Psoas muscle (tissue), 8 donors: ENCODE measurements at places on chromosomes 1 and 21. TPM values are rescaled to one million over a fixed set of nuclear protein-coding genes. Genes with fewer than 3 reads are reported as not detected.

DNA sequence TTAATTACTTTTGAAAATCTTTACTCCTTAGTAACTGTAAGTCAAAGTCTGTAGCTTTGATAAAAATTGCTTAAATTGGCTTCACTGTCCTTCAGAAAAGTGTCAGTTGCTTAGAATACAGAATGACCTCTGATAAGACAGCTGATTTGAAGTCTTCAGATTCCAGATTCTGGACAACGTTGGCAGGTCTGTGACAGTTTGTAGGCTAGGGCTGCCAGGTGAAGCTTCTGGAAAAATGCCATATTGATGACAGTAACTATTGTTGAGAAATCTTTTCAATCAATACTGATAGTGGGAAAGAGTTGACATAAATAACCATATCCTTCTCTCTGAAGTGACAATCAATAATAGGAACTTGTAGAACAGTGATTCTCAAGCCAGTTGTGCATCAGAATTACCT lies 41.3 kb downstream of the RPAP2 start:
- H3K4me3 ChIP-seq = no peak overlapping the region
- H3K27ac ChIP-seq = no peak overlapping the region
- H3K4me1 ChIP-seq = no peaks in the 10 kb centered on the region
- peaks cover 50% of the 10 kb centered on the region for H3K36me3 ChIP-seq

DNA sequence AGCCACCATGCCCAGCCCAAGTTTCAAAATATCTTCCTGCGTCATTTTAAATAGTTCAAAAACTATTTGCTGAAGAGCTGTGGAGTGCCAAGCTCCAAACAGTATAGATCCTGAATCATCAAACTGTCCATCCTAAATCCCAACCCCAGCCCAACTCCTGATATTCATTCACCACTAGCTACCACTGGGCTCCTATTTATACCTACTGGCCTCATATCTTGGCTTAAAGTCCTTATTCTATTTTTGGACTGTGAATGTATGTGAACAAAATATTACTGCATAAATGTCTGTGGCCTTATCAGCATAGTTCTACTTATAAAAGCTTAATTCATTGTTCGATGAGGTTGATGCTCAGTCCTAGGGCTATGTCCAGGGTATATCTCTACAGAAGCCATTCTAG lies 5.2 kb upstream of the SCAMP3 start:
- H3K36me3 ChIP-seq = peaks cover 88% of the 10 kb centered on the region
- H3K4me3 ChIP-seq = no peak overlapping the region
- H3K4me1 ChIP-seq = peaks cover 27% of the 10 kb centered on the region
- DNase-seq = no peak

DNA sequence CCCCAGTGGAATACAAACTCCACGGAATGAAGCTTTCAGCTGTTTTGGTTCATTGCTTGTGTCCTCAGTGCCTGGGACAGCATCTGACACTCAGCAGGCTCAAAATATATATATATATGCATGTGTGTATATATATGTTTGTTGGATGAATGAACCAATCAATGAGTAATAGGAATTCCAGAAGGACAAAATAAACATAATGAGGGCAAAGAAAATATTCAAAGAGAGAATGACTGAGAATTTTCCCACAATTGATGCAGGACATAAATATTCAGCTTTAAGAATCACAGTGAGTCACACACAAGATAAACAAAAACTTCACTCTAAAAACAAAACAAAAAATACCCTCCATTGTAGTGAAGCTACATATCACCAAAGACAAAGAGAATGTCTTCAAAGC lies 64.0 kb downstream of the CHD5 start:
- DNase-seq = no peak
- H3K36me3 ChIP-seq = no peaks in the 10 kb centered on the region

DNA sequence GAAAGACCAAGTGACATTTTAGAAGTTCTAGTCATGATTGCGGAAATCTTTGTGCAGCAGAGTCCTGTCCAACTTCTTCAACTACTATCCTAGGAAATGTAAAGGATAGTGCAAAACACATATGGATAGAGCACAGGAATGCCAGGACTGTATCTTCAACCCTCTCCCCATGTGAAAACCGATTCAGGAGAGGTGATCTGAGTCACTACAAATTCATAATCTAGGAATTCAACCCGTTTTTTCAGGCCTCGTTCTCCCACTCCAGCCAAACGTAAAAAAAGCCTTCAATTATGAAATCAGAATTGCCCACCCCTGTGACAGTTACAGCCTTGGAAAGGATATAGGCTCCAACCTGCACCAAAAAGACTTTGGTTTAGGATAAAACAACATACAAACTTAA lies 52.9 kb upstream of the RGS1 start:
- no peak overlapping the region for H3K27ac ChIP-seq
- no peak overlapping the region for H3K4me3 ChIP-seq
- H3K36me3 ChIP-seq = no peaks in the 10 kb centered on the region
- no peak for DNase-seq
- H3K27me3 ChIP-seq = no peaks in the 10 kb centered on the region

DNA sequence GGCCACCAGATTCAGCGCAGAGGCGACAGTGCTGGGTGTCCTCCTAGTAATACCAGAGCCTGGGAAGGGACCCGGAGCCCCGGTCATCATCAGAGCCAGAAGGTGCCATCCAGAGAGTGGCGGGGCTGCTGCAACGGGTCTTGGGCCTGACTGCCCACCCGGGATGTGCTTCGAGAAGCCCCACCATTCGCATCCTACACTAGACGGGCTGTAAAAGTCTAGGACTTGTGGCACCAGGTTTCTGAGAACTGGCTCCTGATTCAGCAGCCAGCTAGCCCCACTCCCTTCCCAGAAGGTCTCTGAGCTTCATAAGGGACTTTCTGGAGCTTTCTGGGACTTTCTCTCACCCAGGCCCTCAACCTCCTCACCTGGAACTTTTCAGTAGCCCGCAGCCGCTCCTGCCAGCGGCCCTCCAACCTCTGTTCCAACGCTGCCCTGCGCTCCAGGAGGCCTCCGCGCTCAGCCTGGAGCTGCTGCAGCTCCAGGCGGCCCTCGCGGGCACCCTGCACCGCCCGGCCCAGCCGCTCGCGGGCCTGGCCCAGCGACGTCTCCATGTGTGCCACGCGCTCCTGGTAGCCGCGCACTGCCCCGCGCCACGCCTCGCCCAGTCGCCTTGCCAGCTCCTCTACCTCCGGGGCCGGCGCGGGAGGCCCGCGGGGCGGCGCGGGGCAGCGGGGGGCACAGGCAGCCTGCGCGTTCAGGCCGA lies 940 bp downstream of the NES start:
- no peak for DNase-seq
- H3K27me3 ChIP-seq = peaks cover 2% of the 10 kb centered on the region
- H3K27ac ChIP-seq = peak overlapping the region; percentile 80
- H3K4me3 ChIP-seq = peak overlapping the region; percentile 74
- peaks cover 43% of the 10 kb centered on the region for H3K4me1 ChIP-seq
- H3K36me3 ChIP-seq = no peaks in the 10 kb centered on the region

GRCh38 chr1:66327588-66327987 lies 206.4 kb upstream of the SGIP1 start:
- no peaks in the 10 kb centered on the region for H3K36me3 ChIP-seq
- H3K27ac ChIP-seq = peak overlapping the region; percentile 95
- no peak overlapping the region for H3K4me3 ChIP-seq
- no peak for DNase-seq
- peaks cover 38% of the 10 kb centered on the region for H3K4me1 ChIP-seq

- DNase-seq = no peak
- no peak overlapping the region for H3K27ac ChIP-seq
- H3K4me1 ChIP-seq = no peaks in the 10 kb centered on the region
- H3K36me3 ChIP-seq = no peaks in the 10 kb centered on the region
Observed at GRCh38 chr1:211684331-211684730, 8.9 kb upstream of the NEK2 start.

DNA sequence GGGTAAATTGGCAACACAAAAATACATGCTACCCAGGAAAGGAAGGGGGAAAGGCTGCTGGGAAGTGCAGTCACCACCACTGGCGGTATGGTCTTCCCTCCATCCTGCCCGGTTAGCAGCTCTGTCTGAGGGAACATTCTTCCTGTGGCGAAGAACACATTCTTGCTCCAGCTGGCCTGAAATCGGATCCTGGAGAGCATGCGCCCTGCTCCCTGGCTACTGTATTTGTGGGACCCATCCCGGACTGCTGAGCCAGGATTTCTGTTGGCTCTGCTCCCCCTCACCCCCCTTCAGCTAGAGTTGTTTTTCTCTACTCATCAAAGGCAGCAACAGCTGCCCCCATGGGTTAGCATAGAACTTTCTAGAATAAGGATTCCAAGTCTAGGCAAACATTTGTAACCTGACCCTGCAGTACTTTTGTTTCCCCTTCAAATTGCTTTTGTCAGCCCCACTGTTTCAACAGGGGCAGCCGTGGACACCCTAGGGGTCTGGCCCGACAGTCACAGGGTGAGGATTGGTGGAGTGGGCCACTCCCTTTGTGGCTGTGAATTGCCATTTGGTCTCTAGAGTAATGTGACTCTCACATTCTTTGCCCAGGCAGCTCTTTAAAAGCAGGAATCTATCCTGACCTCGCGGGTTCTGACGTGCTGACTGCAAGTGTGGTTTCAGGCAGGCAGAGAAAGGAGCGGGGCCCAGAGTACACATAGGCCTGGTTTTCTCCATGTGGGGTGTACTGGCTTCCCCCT lies 157.7 kb downstream of the TOMM20 start:
- peak overlapping the region; percentile 94 for H3K27ac ChIP-seq
- peaks cover 55% of the 10 kb centered on the region for H3K4me1 ChIP-seq
- no peaks in the 10 kb centered on the region for H3K27me3 ChIP-seq
- no peaks in the 10 kb centered on the region for H3K36me3 ChIP-seq
- H3K4me3 ChIP-seq = peak overlapping the region; percentile 59

DNA sequence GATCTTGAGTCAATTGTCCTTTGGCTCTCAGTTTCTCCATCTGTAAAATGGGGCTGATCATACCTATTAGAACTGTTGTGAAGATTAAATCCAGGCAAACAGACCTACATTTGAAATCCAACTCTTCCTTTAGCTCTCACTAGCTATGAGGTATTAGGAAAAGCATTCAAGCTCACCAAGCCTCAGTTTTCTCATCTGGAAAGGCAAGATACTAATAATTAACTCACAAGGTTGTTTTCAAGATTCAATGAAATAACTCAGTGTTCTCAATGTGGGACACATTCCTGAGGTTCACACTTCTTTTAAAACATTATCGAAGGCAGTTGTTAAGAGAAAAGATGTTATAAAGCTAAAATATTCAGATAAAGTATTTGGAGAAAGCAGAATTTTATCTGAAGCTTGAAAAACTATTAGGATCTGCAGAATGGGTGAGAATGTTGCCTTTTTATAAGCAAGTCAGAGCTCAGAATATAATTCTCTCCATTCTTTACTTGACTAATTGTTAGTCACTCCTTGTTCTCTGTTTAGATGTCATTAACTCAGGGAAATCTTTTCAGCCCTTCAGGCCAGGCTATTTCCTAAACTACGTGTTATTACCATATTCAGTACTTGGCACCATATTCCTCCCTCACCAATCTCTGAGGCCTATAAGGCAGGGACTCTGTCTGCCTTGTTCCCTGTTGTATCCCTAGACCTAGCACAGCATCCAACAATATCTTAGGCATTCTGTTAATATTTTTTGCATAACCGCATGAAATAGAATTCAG lies 72.0 kb upstream of the VAV3 start:
- H3K4me1 ChIP-seq = no peaks in the 10 kb centered on the region
- no peak overlapping the region for H3K27ac ChIP-seq
- no peaks in the 10 kb centered on the region for H3K36me3 ChIP-seq
- no peaks in the 10 kb centered on the region for H3K27me3 ChIP-seq
- H3K4me3 ChIP-seq = no peak overlapping the region

DNA sequence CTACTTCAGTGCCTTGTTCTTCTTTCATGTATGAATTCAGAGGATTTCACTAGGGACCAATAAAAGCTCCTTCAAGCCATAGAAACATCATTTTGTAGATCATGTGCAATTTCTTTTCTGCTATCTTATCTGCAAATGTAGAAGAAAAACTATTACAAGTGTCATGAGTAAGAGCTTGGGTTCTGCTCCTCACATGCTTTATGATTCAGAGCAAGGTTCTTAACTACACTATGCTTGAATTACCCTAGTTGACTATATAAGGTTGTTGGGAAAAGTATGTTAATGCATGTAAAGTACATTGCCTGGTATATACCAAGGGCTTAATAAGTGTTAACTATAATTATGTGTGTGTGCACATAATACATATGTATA lies 91.4 kb upstream of the S1PR1 start:
- no peak for DNase-seq
- no peaks in the 10 kb centered on the region for H3K4me1 ChIP-seq
- H3K36me3 ChIP-seq = no peaks in the 10 kb centered on the region
- H3K27ac ChIP-seq = no peak overlapping the region

- no peaks in the 10 kb centered on the region for H3K27me3 ChIP-seq
- H3K4me3 ChIP-seq = no peak overlapping the region
- no peak for DNase-seq
- H3K27ac ChIP-seq = no peak overlapping the region
- no peaks in the 10 kb centered on the region for H3K36me3 ChIP-seq
- peaks cover 7% of the 10 kb centered on the region for H3K4me1 ChIP-seq
Observed at GRCh38 chr1:9075022-9075421, 5.6 kb upstream of the SLC2A5 start.

GRCh38 chr21:41115851-41116250 lies 52.1 kb upstream of the BACE2 start:
- no peak for DNase-seq
- H3K4me3 ChIP-seq = no peak overlapping the region
- no peaks in the 10 kb centered on the region for H3K36me3 ChIP-seq
- H3K4me1 ChIP-seq = no peaks in the 10 kb centered on the region
- H3K27me3 ChIP-seq = no peaks in the 10 kb centered on the region

- H3K36me3 ChIP-seq = no peaks in the 10 kb centered on the region
- H3K4me1 ChIP-seq = no peaks in the 10 kb centered on the region
- H3K27me3 ChIP-seq = peaks cover 4% of the 10 kb centered on the region
- no peak overlapping the region for H3K4me3 ChIP-seq
- H3K27ac ChIP-seq = no peak overlapping the region
Observed at GRCh38 chr21:15560383-15561056, 169.3 kb upstream of the USP25 start.

- H3K27ac ChIP-seq = no peak overlapping the region
- no peaks in the 10 kb centered on the region for H3K4me1 ChIP-seq
- no peak overlapping the region for H3K4me3 ChIP-seq
Observed at GRCh38 chr21:14842601-14843000, 222.2 kb downstream of the NRIP1 start.

DNA sequence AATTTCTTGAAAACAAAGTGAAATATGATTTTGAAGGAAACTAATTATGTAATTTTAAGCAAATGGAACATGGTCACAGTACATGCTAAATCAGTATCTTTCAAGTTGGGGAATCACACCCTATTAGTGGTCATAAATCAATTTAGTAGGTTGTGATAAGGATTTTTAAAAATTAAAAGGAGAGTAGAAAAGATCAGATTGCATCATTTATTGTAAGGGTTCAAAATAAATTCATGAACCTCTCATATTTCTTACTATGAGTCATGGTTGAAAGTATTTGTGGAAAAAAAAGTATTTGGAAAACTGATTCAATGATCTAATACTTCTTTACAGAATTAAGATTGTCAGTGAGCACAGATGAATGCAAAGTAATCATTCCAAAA lies 14.6 kb downstream of the ADSS2 start:
- H3K4me1 ChIP-seq = no peaks in the 10 kb centered on the region
- no peak overlapping the region for H3K27ac ChIP-seq
- no peak for DNase-seq
- H3K27me3 ChIP-seq = no peaks in the 10 kb centered on the region
- no peak overlapping the region for H3K4me3 ChIP-seq

- DNase-seq = no peak
- no peak overlapping the region for H3K4me3 ChIP-seq
- H3K4me1 ChIP-seq = peaks cover 2% of the 10 kb centered on the region
- H3K27me3 ChIP-seq = no peaks in the 10 kb centered on the region
Observed at GRCh38 chr21:44880405-44881197, 7.1 kb upstream of the PTTG1IP start.

The PDE4B gene
- 127 TPM for total RNA-seq

The EPHA2 gene
- 7.0 TPM for total RNA-seq

The SPRR2F gene
- not detected for total RNA-seq

The TMPRSS2 gene
- not detected for total RNA-seq

The CYP4X1 gene
- 2.3 TPM for total RNA-seq

The UBXN10 gene
- total RNA-seq = 0.48 TPM

The PLEKHN1 gene
- total RNA-seq = not detected
